Thyroid gland (tissue), 4 donors: ENCODE measurements at places on chromosomes 6 and 20. TPM values are rescaled to one million over a fixed set of nuclear protein-coding genes. Genes with fewer than 3 reads are reported as not detected.

Gene RRAGD
- 65.2 TPM for total RNA-seq

Gene RSPO3
- total RNA-seq: 13.9 TPM

Gene MSH5
- total RNA-seq: 8.3 TPM

Gene PPP1R16B
- 6.3 TPM for total RNA-seq

Gene CEP162
- 17.3 TPM for total RNA-seq

Gene WFDC10B
- not detected for total RNA-seq

Gene ERVFRD-1
- not detected for total RNA-seq

Gene LTV1
- total RNA-seq: 13.0 TPM

Gene RNF39
- total RNA-seq: not detected

Gene OTOR
- total RNA-seq: not detected

DNA sequence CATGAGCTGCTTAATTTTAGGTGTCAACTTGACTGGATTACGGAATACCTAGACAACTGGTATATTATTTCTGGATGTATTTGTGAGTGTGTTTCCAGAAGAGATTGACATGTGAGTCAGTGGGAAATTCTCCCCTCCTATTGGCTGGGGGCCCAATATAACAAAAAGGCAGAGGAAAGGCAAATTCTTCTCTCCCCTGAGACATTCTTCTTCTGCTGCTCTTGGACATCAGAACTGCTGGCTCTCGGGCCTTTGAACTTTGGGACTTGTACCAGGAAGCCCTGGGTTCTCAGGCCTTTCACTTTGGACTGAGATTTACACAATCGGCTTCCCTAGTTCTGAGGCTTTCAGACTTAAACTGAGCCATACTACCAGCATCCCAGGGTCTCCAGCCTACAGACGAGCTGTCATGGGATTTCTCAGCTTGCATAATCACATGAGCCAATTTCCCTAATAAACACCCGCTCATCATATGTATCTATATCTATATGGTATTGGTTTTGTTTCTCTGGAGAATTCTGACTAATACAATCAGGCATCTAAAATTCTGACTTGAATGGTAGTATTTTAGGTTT is 7.6 kb upstream of the BTN3A3 start:
- peaks cover 11% of the 10 kb centered on the region for H3K36me3 ChIP-seq
- H3K27me3 ChIP-seq: no peaks in the 10 kb centered on the region
- no peak for DNase-seq
- H3K4me1 ChIP-seq: no peaks in the 10 kb centered on the region
- H3K27ac ChIP-seq: no peak overlapping the region

- DNase-seq: peak; percentile 69
- H3K36me3 ChIP-seq: no peaks in the 10 kb centered on the region
- H3K4me1 ChIP-seq: peaks cover 18% of the 10 kb centered on the region
- H3K27me3 ChIP-seq: no peaks in the 10 kb centered on the region
- H3K27ac ChIP-seq: peak overlapping the region; percentile 89
Measured at GRCh38 chr20:6768228-6769140, 998 bp downstream of the BMP2 start.

- H3K27ac ChIP-seq: no peak overlapping the region
- DNase-seq: no peak
- no peak overlapping the region for H3K4me3 ChIP-seq
Measured at GRCh38 chr6:13217206-13217905, 111.0 kb downstream of the TBC1D7 start.

- no peak overlapping the region for H3K4me3 ChIP-seq
- no peaks in the 10 kb centered on the region for H3K36me3 ChIP-seq
- H3K27me3 ChIP-seq: no peaks in the 10 kb centered on the region
- no peak for DNase-seq
- no peak overlapping the region for H3K27ac ChIP-seq
Measured at GRCh38 chr6:90997076-90997475, 410.2 kb upstream of the MAP3K7 start.

DNA sequence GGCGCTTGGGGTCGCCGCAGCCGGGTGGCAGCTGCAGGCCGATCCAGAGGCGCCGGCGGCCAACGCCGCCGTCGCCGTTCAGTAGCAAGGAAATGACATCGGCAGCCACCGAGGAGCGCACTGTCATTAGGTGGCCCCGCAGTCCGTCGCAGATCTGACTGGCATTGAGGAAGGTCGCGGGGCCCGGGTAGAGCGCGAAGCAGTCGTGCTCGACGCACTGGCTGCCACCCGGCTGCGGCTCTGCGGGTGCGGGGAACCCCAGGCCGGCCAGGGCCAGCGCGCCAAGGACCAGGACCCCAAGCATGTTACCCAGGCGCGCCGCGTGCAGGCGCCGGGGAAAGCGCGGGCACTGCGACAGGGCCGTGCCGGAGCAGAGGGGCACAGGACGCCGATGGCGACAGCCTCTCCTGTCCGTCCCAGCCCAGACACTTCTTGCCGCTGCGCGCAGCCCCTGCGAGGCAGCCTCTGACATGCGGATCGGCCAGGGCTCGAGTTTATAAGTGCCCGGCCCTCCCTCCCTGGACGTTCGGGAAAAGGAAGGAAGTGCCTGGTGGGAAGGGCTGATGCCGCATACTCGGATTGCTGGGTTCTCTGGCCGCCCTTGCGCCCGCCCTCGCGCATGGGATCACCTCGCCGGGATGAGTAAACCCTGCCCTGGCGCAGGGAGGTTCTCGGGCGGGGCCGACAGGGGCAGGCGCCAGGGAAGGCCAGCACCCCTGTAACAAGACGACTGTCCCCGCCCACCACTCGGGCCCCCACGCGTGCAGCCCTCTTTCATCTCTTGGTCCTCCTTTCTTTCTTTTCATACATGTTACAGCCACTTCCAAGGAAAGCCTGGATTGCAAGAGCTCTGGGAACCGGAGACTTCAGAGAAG is at the start of gene THBD:
TSS of gene THBD (minus strand) at position 472 of the 875 bp plus-strand sequence. CDS start at position 304, 168 bp downstream.
- H3K4me1 ChIP-seq: peaks cover 47% of the 10 kb centered on the region
- H3K4me3 ChIP-seq: no peak within 1 kb of the TSS
- no peaks in the 10 kb centered on the region for H3K27me3 ChIP-seq
- no peaks in the 10 kb centered on the region for H3K36me3 ChIP-seq
- DNase-seq: peak; percentile 61
- H3K27ac ChIP-seq: peak within 1 kb of the TSS; percentile 88

GRCh38 chr20:53579581-53580375 is 13.9 kb downstream of the ZNF217 start:
- no peak overlapping the region for H3K4me3 ChIP-seq
- peaks cover 53% of the 10 kb centered on the region for H3K4me1 ChIP-seq
- H3K27ac ChIP-seq: peak overlapping the region; percentile 72
- DNase-seq: no peak
- peaks cover 41% of the 10 kb centered on the region for H3K36me3 ChIP-seq
- no peaks in the 10 kb centered on the region for H3K27me3 ChIP-seq

- H3K27me3 ChIP-seq: no peaks in the 10 kb centered on the region
- H3K4me1 ChIP-seq: peaks cover 13% of the 10 kb centered on the region
- H3K4me3 ChIP-seq: no peak overlapping the region
Measured at GRCh38 chr6:105400501-105400900, 2.4 kb downstream of the PREP start.

GRCh38 chr20:8670893-8671215 is 398.0 kb upstream of the PLCB4 start:
- H3K4me3 ChIP-seq: no peak overlapping the region
- no peaks in the 10 kb centered on the region for H3K27me3 ChIP-seq
- H3K4me1 ChIP-seq: no peaks in the 10 kb centered on the region

- H3K4me3 ChIP-seq: no peak overlapping the region
- H3K27ac ChIP-seq: no peak overlapping the region
- H3K4me1 ChIP-seq: peaks cover 5% of the 10 kb centered on the region
- DNase-seq: no peak
- H3K27me3 ChIP-seq: no peaks in the 10 kb centered on the region
- H3K36me3 ChIP-seq: no peaks in the 10 kb centered on the region
Measured at GRCh38 chr6:121595646-121596045, 160.2 kb downstream of the GJA1 start.

DNA sequence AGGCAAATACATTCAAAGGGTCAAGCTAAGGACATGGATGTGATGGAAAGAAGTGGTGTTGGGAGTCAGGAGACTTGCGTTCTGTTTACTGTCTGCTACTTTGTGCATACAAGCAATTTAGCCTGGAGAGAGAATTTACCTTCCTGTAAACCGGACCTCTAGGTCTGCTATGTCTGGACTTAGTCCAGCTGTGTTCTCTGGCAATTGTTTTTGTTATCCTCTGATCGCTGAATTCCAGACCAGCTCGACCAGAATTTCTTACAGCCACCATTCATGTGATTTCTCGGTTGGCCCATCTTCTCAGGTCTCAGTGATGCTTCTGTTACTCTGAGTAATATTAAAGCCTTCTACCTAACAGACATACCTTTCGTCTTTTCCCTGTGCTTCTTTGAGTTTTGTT is 75.2 kb downstream of the LRRC1 start:
- H3K4me1 ChIP-seq: peaks cover 6% of the 10 kb centered on the region
- DNase-seq: peak; percentile 61
- no peaks in the 10 kb centered on the region for H3K27me3 ChIP-seq
- H3K27ac ChIP-seq: peak overlapping the region; percentile 56
- H3K36me3 ChIP-seq: no peaks in the 10 kb centered on the region
- no peak overlapping the region for H3K4me3 ChIP-seq

DNA sequence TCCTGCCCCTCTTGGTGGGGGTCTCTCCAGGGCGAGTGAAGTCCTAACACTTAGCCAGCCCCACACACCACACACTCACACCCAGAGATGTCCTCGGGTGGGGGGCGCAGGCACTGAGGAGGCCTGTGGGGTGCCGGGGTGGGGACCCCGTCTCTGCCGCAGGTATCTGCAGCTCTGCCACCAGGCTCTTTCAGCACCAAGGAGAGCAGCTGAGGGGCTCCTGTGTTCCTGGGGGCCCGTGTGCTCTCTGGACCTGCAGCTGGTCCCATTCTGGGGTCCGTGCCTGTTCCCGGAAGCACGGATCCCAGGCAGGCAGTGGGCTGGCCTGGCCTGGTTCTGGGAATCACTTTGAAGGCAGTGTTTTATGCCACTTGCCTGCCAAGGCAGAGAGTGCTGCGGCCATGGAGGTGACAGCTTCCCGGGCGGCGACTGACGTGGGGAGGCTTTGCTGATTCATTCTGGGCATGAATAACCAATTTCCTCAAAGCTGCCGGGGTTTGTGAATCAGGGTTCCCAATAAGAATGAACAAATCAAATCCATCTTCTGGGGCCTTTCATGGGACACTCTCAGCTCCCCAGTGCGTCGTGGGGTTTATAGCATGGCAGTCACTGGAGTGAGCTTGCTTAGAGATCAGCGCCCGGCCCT is 54.4 kb upstream of the SLCO4A1 start:
- H3K36me3 ChIP-seq: no peaks in the 10 kb centered on the region
- H3K27me3 ChIP-seq: no peaks in the 10 kb centered on the region
- DNase-seq: no peak
- H3K27ac ChIP-seq: no peak overlapping the region
- H3K4me1 ChIP-seq: no peaks in the 10 kb centered on the region

DNA sequence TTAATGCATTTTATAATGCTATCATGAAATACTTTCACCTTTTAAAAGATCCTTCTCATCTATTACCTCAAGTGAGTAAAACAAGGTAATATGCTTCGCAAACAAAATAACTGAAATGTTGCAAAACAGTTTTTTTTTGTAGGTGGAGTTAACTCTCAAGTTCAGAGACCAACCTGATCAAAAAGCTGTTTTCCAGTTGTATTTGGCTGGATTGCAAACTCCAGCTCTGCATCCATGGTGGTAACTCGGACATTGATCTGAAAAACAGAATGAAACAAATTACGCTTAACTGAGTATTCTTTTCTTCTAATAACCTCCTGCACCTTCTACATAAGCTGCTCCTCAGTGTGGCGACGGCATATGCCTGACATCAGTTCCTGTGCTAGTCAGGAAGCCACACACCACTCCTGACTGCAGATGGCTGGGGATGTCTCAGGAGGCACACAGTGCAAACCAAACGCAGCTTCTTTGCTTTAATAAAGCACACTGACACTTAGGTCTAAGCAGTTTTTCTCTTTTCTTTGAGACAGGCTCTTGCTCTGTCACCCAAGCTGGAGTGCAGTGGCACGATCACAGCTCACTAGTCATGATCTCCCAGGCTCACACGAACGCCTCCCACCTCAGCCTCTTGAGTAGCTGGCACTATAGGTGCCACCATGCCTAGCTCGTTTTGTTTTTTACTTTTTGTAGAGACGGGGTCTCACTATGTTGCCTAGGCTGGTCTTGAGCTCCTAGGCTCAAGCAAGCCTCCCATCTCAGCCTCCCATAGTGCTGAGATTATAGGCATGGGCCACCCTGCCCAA is 29.9 kb downstream of the EZR start:
- H3K4me3 ChIP-seq: no peak overlapping the region
- H3K27me3 ChIP-seq: no peaks in the 10 kb centered on the region
- H3K36me3 ChIP-seq: peaks cover 22% of the 10 kb centered on the region
